ENCODE measurements at places on chromosomes 7 and 10.

GRCh38 chr7:142442396-142442795 is 184.5 kb upstream of the PRSS58 start:
- no peak for DNase-seq

- DNase-seq = no peak
Observed at GRCh38 chr7:12771378-12771877, 84.0 kb downstream of the ARL4A start.

DNA sequence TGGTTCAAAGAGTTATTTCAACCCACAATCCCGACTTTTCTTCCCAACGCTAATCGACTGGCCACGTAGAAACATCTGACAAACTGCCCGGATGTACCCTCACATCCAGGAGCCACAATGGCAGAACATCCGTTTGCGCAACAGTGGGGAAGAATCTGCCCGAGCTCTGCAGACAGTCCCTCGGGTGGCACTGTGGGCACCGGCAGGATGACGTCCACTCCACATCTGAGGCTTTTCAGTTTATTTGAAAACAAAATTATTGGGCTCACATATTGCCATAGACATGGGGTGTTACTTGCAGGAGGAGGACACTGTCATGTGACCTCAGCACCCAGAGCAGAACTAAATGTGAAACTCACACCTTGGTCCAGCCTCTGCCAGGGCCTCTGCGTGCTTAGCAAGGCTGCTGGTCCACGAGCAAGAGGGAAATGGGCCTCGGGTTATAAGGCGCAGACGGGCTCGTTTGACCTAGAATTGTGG is 84.1 kb downstream of the MKI67 start:
- DNase-seq = no peak

DNA sequence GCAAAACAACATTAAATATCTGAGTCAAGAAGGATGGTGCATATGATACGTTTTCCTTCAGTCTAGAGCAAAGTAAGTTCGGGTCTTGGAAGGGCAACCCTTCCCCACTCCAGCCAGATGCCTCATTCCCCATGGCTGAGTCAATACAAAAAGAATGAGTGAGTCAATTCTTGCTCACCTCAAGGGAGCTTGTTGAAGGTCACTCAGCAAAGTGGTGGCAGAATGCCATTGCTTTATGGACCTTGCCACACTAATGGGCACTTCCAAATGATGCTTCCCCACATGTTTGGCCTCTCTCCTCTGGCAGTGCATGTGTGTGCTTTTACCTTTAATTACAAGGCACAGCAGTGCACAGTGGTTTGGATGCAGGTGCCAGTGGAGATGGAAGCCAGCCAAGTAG is 296.5 kb downstream of the SORCS3 start:
- no peak for DNase-seq

DNA sequence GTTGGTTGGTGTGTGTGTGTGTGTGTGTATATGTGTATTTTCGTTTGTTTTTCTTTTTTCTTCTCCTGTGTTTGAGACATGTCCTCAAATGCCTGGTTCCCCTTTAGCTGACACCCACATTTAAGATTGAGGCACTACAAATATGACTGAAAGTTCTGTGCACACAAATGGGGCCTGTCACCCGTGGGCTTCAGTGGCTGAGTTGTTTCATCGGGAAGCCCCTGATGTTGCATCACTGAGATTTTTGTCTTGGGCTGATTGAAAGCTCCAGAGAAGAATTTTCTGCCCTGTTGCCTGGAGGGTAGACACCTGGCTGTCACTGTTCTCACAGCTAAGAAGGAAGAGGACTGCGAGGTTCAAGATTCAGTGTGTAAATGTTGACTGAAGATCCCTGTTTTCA is 283.8 kb upstream of the C7orf33 start:
- DNase-seq = no peak

GRCh38 chr10:63666836-63667383 is 145.7 kb downstream of the REEP3 start:
- DNase-seq = no peak

DNA sequence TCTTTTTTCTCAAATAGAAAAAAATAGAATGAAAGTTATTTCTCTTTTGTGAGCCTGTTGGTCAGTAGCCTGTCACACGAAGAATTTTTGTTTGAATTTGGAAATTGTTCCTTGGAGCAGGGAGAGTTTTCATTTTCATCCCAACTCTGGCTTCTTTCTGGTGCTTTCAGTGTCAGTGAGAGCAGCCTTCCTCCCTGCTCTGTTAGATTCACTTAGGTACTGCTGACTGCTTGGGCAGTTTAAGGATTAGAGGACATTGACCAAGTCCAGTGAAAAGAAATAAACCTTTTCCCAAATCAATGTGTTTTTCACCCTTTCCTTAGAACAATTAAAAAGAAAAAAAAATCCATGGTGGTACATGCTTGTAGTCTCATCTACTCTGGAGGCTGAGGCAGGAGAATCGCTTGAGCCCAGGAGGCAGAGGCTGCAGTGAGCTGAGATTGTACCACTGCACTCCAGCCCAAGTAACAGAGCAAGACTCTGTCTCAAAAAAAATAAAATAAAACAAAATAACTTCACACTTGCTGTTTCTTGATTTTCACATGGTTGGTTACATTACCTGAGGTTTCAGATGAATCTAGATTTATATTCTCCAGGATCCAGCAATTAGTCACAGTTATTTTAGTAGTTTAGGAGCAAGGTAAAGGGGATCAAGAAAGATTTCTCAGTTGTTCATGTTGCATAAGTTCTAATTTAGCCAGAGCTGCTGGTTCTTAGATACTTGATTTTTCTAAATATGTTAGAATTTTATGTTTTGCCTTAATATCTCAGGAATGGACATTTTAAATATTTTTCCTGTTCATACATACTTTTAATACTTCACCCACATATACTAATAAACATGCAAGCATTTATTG is 63.1 kb downstream of the ZNRF2 start:
- no peak for DNase-seq

GRCh38 chr10:10513898-10514297 is 503.8 kb upstream of the CELF2 start:
- DNase-seq = no peak

Measured in H1 (cell line).